ENCODE measurements at places on chromosomes 12 and 14. TPM values are rescaled to one million over a fixed set of nuclear protein-coding genes. Genes with fewer than 3 reads are reported as not detected.

DLK1 gene
- not detected for total RNA-seq

DNA sequence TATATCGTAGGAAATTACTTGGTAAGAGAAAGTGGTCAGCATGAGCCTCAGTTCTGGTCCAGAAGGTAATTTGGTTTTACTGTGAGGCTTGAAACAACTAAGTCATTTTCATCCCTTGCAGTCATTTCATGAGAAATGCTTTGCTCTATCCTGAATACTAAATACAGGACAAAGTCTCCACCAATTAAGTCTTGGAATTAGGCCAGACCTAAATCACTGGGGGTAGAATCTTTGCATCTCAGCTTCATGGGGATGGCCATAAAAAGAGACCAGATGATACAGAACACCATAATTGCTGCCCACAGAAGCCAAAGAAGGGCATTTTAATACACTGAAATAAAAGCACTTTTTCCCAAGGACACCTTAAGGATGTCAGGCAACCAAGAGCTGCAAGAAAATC is 277.9 kb upstream of the DCN start:
- no peaks in the 10 kb centered on the region for H3K4me1 ChIP-seq
- no peaks in the 10 kb centered on the region for H3K36me3 ChIP-seq
- H3K27ac ChIP-seq: no peak overlapping the region
- H3K4me3 ChIP-seq: no peak overlapping the region
- DNase-seq: no peak
- H3K27me3 ChIP-seq: peaks cover 4% of the 10 kb centered on the region

GRCh38 chr14:105496831-105497591 is 6.0 kb downstream of the TEDC1 start:
- no peaks in the 10 kb centered on the region for H3K36me3 ChIP-seq
- DNase-seq: no peak
- H3K27ac ChIP-seq: no peak overlapping the region
- H3K4me1 ChIP-seq: no peaks in the 10 kb centered on the region
- no peak overlapping the region for H3K4me3 ChIP-seq
- no peaks in the 10 kb centered on the region for H3K27me3 ChIP-seq

- H3K4me3 ChIP-seq: no peak overlapping the region
- DNase-seq: no peak
- H3K36me3 ChIP-seq: no peaks in the 10 kb centered on the region
- no peaks in the 10 kb centered on the region for H3K27me3 ChIP-seq
- no peak overlapping the region for H3K27ac ChIP-seq
Measured at GRCh38 chr14:99080306-99080705, 191.7 kb downstream of the BCL11B start.

GRCh38 chr14:68342216-68342763 is 450.6 kb downstream of the ZFP36L1 start:
- no peak for DNase-seq
- no peaks in the 10 kb centered on the region for H3K27me3 ChIP-seq
- H3K36me3 ChIP-seq: no peaks in the 10 kb centered on the region
- H3K4me3 ChIP-seq: no peak overlapping the region
- H3K4me1 ChIP-seq: peaks cover 2% of the 10 kb centered on the region
- no peak overlapping the region for H3K27ac ChIP-seq

FSCB gene
- total RNA-seq: not detected

GRCh38 chr12:58918469-58918844 is 1.8 kb downstream of the LRIG3 start:
- H3K4me3 ChIP-seq: peak overlapping the region; percentile 80
- H3K27ac ChIP-seq: peak overlapping the region; percentile 58
- H3K4me1 ChIP-seq: no peaks in the 10 kb centered on the region
- H3K36me3 ChIP-seq: peaks cover 4% of the 10 kb centered on the region

HNRNPC gene
- 548 TPM for total RNA-seq

DNA sequence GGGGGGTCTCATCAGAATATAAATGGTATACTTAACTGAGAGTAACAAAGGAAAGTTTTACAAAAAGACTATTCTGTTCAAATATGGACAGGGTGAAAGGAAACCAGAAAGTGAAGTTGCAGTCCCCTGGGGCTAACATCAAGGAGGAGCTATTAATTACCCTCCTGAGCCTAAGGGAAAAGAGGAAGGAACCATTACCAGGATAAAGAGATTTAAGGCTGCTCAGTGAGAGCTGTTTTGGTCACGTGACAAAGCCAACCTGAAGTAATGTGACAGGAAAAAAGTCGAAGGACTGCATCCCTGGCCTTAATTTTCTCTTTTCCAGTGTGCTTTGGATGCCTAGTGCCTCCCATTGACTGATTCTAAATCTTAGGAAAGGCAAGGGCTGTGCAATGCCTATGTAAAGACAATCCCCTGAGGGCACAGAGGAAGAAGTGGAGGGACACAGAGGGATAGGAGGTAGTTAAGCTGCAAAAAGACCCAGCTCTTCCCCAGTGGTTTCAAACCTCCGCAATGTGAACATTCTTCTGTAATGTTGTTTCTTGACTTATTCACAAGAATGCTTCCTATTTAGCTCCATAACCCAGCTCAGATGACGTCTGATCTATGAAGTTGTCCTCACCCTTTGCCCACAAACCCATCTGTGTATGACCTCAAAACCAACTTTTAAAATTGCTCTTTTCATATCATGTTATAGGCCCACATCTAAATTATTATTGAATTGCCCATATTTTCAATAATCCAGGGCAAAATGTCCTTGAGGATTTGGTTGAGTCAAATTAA is 187.7 kb upstream of the DCN start:
- no peak for DNase-seq
- no peaks in the 10 kb centered on the region for H3K36me3 ChIP-seq
- no peak overlapping the region for H3K27ac ChIP-seq
- peaks cover 6% of the 10 kb centered on the region for H3K27me3 ChIP-seq
- H3K4me3 ChIP-seq: no peak overlapping the region

GRCh38 chr14:33848706-33849454 is 102.0 kb downstream of the EGLN3 start:
- no peak overlapping the region for H3K27ac ChIP-seq
- no peak overlapping the region for H3K4me3 ChIP-seq
- H3K36me3 ChIP-seq: no peaks in the 10 kb centered on the region

DNA sequence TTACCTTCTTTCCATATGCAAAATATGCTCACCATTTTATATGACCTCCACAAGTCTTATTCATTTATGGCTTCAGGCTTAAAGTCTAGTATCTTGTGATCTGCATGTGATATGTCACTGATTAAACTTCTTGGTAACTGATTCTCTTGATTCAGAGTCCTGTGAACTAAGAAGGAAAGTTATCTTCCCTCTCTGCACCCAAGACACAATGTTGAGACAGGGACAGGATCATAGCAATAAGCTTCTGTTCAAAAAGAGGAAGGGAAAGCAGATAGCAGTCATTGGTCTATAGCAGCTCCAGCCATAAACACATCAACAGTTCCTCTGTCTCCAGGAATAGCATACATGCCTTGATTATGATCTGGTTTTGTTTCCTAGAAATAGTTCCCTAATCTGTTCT is 103.1 kb downstream of the UNC79 start:
- H3K4me3 ChIP-seq: no peak overlapping the region
- H3K36me3 ChIP-seq: no peaks in the 10 kb centered on the region
- H3K27me3 ChIP-seq: no peaks in the 10 kb centered on the region
- no peak for DNase-seq
- no peak overlapping the region for H3K27ac ChIP-seq

STAT2 gene
- 125 TPM for total RNA-seq

- no peaks in the 10 kb centered on the region for H3K36me3 ChIP-seq
- no peaks in the 10 kb centered on the region for H3K4me1 ChIP-seq
- DNase-seq: no peak
- H3K4me3 ChIP-seq: no peak overlapping the region
Measured at GRCh38 chr12:129339336-129339735, 486.1 kb downstream of the GLT1D1 start.

GRCh38 chr12:32201976-32202375 is 95.3 kb downstream of the BICD1 start:
- H3K27ac ChIP-seq: no peak overlapping the region
- H3K4me3 ChIP-seq: no peak overlapping the region
- H3K36me3 ChIP-seq: no peaks in the 10 kb centered on the region
- H3K27me3 ChIP-seq: no peaks in the 10 kb centered on the region

Measured in IMR-90 (cell line).